ENCODE measurements at places on chromosomes 2 and 18.
A peak's percentile ranks its signal among the peaks of the same experiment; 100 is the strongest.

GRCh38 chr2:232350804-232351685 lies 27.5 kb upstream of the ALPP start:
- no peak for DNase-seq

DNA sequence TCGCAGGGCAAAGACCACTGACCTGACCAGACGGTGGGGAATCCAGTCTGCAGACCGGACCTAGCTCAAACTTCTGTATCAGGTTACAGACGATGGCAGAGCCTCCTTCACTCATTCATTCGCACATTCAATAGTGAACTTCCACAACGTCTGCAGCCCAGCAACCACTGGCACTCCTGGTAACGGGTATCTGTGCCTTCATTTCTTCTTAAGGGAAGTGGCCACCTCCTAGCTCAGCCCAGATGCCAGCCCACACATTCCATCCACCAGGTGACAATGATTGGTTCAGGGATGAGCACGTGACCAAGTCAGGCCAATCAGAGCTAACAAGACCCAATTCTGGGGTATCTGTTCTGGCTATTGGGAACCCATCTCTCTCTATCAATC lies 15.9 kb upstream of the ARMC9 start:
- no peak for DNase-seq

DNA sequence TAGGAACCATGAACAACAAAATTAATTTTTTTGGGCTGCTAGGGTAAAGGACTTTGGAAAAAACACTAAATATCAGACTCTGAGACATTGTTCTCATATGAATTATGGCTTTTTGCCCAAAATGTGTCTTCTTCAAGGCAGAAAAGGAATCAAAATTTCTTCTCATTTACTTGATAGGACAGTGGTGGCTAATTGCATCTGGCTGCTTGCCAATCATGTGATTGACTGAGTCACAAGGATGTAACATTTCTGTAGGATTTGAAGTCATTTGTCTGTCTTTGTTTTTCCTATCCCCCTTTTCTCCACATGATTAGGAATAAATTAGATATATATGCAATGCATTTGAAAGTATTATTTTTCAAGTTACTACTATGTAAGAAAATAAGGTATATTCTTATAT lies 130.2 kb downstream of the SLC4A10 start:
- no peak for DNase-seq

DNA sequence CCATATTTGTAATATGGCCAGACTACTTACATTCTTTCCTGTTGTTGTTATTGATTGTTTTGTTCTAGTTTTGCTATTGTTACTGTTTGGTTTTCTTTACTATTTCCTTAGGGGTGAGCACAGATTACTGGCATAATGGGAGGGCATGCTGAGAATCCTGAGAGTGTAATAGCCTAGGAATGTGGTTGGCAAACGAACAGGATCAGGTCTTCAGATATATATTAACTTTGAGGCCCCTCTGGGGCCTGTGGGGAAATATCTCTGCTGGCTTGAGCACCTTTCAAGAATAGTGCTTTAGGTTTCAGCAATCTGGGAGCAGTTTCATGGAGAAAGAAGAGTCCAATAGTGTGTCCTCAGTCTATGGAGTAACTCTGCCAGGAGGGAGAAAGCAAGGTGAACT lies 144.4 kb downstream of the THSD7B start:
- no peak for DNase-seq

GRCh38 chr2:47520825-47521665 lies 118.1 kb downstream of the MSH2 start:
- no peak for DNase-seq

DNA sequence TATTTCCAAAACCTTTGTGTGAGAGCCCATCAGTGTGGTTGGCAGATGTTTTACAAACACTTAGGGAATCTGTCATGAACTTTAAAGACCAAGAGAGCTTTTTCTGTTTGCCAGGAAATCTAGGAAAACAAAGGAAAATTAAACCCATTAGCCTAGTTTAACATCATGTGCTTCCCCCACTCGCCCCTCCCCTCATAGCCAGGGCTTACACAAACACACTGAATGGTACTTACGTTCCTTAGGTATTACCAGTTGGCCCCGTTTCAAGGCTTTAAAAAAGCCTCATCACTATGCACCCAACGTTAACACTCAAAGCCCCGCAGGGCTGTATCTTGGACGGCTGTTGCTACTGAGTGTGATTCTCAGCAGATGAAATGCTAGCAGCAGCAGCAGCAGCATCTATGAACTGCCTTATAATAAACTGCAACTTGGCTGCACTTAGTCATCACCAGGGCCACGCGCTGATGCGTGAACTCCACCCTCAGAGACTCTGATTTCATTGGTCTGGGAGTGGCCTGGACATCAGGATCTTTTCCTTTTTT lies 20.1 kb upstream of the TTC39C start:
- DNase-seq = peak; percentile 97

- DNase-seq = no peak
These were observed 3.5 kb upstream of the IGFBP5 start for GRCh38 chr2:216698895-216699294.

- no peak for DNase-seq
These were observed 383.5 kb upstream of the LYPD1 start for GRCh38 chr2:133053541-133053940.

- DNase-seq = no peak
These were observed 51.2 kb upstream of the UGP2 start for GRCh38 chr2:63790491-63790890.

DNA sequence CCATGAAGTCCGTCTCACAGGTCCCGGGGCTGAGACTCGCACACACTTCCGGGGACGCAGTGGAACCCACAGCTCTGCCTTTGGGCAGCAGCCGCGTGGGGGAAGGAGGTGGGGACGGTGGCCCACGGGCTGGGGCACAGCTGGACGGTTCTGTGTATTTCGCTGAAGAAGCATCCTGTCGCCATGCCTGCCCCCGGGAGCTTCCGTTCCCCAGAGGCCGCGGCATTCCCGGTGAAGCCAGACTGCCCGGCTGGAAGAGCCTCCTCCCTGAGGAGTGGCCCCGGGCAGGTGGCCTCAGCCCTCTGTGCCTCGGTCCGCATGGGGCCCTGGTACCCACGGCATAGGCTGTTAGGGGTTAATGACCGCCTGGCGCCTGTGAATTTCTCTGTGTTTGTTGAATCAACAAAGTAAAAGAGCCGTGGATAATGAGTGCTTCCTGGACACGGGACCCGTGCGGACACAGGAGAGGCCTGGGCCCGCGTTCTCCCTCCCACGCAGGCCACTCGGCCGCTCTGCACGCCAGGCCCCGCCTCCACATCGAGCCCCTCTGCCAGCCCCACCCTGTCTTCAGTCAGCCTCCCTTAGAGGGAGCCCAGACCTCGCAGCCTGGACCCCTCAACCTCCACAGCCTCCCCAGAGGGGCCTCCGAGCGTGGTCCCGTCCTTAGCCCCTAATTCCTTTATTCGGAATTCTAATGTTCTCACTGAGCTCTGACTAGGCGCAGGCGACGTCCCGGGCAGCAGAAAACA lies 51.0 kb downstream of the KCNG2 start:
- no peak for DNase-seq

DNA sequence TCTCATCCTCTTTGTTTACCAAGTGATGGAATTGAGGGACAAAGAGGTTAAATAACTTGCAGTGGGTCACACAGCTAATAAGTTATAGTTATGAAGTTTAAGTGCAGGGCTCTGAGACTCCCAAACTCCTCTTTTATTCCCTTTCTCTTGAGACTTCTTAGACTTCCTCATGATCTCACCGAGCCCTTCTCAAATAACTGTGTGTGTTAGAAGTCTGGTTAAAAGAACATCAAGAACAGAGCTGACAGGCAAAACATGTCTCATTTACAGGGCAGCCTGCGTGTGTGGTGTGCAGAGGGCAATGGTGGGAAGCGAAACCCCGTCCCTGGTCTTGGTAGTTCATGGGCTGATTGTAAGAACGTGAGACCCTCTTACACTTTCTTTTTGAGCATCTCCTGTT lies 368.0 kb downstream of the SLC4A3 start:
- DNase-seq = no peak

DNA sequence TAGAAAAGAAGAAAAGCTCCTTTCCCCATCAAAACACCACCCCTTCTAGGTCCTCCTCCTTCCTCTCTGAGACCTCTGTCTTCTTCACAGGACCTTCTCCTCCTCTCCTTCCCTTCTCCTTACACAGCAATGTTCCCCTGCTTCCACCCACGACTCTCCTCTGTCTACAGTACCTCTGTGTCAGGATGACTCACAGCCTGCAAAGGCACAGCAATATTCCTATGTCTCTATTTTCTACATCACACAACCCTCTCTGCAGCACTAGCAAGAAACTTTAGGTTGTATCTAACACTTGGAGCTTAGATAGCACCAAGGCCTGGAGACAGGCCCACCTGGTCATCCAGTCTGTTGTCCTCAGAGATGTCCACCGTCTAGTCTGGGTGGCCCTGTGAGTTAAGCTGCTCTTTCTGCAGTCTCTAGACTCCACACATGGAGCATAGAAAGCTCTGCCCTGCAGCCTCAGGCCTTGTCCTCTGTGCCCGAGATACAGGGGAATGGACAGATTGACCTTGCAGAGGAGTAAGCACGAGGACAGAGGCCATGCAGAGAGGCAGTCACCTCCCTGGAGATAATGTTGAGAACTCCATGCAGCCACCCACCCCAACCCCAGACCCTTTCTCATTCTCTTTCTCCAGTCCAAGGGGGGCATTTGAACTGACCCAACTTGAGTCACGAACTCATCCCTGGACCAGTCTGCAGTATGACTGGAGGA lies 212.0 kb downstream of the TNS1 start:
- DNase-seq = peak; percentile 14

- DNase-seq = no peak
These were observed 12.8 kb downstream of the NFU1 start for GRCh38 chr2:69424419-69424818.

DNA sequence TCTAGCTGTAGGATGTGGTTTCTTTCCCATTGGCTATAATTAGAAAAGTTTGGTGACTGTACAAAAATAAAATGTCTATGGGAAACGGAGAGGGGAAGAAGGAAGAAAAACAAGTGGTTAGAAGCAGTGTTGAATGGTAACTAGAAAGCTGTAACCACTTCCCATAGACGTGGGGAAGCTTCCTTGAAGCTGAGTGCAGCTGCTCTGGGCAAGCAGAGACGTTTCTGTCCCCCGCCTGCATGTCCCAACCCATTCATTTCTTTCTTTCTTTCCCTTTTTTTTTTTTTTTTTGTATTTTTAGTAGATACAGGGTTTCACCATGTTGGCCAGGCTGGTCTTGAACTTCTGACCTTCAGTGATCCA lies 367.8 kb upstream of the HS6ST1 start:
- DNase-seq = no peak
